Activated naive CD8-positive, alpha-beta T cell treated with anti-CD3 and anti-CD28 coated beads, Interleukin-2, amount 50 U/mL, for 16 hours (primary cell): ENCODE measurements at places on chromosomes 4 and X.

- no peak for DNase-seq
These were observed 26.8 kb upstream of the FMR1 start for GRCh38 chrX:147884958-147885357.

- no peak for DNase-seq
These were observed 291.3 kb downstream of the PCDH10 start for GRCh38 chr4:133440404-133440803.

DNA sequence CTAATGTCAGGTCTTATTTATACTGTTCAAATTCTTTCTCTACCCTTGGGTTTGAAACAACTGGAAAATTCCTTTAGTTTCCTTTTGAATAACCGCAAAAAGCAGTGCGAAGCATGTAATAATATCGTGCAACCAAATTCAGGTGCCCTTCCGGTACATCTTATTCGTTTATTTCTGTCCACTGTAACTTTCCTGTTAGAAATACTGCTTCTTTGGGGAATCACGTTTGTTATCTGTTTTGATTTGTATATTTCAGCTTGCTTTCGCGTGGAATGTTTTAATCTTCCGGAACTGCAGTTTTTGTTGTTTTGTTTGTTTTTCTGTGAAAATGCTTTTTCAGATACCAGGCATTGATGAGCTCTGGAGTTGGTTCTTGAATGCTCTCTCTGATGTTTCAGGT, 85.7 kb upstream of the HPRT1 start:
- DNase-seq, result no peak

GRCh38 chr4:108888769-108889168, 125.9 kb upstream of the ETNPPL start:
- no peak for DNase-seq

- no peak for DNase-seq
These were observed 20.8 kb upstream of the PRPS2 start for GRCh38 chrX:12770440-12770839.

DNA sequence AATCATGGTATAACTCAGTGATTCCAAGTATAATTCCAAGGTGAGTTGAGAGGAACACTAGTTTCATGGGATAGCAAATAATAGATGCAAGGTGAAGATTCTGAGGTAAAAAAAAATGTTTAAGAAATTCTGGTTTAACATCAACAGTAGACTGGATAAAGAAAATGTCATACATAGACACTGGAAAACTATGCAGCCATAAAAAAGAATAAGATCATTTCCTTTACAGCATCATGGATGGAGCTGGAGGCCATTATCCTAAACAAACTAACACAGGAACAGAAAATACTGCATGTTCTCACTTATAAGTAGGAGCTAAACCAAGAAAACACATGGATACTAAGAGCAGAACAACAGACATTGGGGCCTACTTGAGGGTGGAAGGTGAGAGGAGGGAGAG, 54.6 kb upstream of the LEF1 start:
- DNase-seq, result no peak

GRCh38 chrX:67724359-67725110, 180.7 kb downstream of the AR start:
- DNase-seq, result no peak

GRCh38 chrX:24426340-24426913, 38.7 kb upstream of the PDK3 start:
- no peak for DNase-seq

GRCh38 chrX:51870354-51870753, 23.1 kb upstream of the MAGED1 start:
- no peak for DNase-seq

- DNase-seq, result no peak
These were observed 574.3 kb upstream of the DIPK2B start for GRCh38 chrX:45774961-45775360.

DNA sequence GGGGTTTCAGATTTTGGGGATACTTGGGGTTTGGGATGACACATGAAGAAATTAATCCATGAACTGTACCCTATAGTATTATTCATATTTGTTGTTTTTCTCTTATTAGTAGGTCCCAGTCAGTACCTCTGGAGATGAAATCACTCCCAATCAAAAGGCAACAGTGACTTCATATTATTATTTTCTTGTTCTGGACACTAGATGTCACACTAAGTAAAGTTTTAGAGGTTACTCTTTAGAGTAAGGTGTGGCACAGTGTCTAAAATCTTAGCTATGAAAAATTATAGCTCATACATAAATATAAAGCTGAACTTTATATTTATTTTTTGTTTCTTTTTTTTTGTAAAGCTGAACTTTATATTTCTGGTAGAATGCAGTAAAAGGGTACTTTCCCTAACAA, 35.1 kb downstream of the FAM114A1 start:
- no peak for DNase-seq
